ENCODE measurements at places on chromosomes 6 and 20.
A peak's percentile ranks its signal among the peaks of the same experiment; 100 is the strongest.

DNA sequence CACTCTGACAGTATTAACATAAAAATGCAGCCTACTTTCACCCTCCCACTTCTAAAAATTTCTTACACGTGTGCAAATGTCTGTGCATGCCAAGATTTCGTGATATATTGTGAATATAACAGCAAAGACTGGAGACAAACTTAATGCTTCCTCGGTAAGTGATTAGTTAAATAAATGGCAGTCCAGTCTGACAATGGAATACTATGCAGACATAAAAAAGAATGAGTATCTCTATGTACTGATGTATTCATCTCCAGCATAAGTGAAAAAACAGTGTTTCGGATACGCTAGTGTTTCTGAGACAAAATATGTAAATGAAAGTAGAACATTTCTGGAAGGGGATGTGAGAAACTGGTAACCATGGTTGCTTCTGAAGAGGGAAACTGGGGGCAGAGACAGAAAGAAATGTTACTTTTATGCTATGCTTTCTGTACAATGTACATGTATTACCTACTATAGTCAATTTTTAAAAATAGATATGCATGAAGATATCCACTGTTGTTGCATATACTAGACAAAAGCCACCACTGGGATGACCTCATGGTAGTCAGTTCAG, 7.0 kb downstream of the SLC22A23 start:
- DNase-seq: no peak

DNA sequence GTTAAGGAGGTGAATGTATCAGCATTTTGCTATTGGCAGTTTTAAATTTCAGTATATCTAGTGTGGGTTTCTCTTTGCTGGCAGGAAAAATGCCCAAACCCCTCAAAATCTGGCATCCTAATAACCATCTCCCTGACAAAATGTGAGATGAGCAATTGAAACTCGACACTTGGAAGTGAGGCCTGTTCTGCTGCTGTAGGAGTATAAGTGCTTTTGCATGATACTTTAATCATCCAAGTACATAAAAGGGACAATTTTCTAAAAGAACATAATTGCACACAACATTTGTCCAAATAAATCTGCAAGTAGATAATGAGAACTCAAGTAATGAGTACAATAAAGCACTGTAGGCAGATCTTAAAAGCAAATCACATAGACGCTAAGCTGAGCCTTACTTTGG, 36.5 kb downstream of the LAMP5 start:
- no peak for DNase-seq

DNA sequence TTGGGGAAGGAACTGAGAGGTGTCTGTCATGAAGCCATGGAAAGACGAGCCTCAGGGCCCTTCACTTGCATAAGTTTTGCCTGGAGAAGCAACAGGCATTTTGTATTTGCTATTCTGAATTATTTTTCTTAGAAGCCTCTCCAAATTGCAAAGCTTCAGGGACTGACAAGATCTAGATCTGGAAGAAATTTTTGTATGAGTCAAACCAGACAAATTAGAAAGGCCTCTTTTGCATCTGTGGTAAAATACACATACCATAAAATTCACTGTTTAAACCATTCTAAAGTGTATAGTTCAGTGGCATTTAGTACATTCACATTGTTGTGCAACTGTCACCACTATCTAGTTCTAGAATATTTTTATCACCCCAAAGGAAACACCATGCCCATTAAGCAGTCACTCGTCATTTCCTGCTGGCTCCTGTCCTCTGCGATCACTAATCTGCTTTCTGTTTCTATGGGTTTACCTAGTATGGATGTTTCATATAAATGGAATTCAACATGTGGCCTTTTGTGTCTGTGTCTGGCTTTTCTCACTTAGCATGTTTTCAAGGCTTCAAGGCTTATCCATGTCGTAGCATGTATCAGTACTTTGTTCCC, 269.1 kb downstream of the PHF3 start:
- DNase-seq: peak; percentile 43

DNA sequence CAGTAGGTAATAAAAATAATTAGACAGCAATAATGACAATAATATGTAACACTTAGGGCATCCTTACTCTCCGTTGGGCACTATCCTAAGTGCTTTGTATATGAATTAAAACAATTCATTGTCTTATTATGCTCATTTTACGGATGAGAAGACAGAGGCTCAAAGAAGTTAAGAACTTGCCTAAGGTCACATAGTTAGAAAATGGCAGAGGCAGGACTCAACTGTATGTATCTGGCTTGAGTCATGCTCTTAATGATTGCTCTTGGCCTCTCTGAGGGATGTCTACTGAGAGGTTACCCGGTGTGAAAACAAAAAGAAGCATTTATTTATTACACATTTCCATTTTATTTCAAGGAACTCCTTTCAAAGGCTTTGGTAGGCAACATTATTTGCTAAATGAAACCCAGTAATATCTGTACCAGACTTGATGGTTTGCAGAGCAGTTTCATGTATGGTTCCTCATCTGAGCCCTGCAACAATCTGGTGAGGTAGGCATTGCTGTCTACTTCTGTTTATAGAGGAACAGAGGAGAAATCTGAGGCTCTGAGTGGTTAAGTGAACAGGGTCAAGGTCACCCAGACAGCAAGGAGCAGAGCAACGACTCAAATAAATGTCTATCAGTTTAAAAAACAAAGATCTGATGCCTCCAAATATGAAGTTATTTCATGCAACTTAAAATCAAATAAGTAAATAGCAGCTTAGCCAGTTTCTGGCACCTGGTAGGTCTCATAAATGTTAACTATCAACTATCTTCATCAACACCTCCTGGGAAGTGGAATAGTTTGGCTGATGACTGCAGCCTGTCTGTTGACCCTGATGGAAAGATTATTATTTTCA, 4.2 kb upstream of the PARD6B start:
- DNase-seq: no peak

GRCh38 chr6:135025775-135026174, 28.8 kb downstream of the HBS1L start:
- no peak for DNase-seq

GRCh38 chr6:132648828-132649227, 10.2 kb downstream of the TAAR1 start:
- DNase-seq: no peak

GRCh38 chr6:36283608-36284007, 13.7 kb downstream of the PNPLA1 start:
- DNase-seq: no peak

DNA sequence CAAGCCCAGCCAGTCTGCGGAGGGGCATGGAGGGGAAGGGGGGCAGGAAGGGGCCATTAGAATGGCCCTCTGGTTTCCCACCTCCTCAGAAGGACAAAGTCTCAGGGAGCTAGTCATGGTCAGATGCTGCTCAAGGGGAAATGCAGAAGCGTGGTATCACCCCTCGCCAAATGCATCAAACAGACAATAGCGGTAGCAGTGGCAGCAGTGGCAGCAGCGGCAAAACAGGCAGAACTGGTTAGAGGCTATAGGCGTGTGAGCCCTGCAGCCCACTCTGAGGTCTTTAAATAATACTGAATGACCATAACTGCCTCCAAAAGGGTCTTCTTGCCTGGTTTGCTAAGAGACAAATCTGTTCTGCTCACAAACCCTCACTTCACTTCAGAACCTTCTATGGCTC, 186.7 kb downstream of the TFAP2C start:
- DNase-seq: no peak

- DNase-seq: no peak
Observed at GRCh38 chr6:50734488-50734887, 21.2 kb downstream of the TFAP2D start.

DNA sequence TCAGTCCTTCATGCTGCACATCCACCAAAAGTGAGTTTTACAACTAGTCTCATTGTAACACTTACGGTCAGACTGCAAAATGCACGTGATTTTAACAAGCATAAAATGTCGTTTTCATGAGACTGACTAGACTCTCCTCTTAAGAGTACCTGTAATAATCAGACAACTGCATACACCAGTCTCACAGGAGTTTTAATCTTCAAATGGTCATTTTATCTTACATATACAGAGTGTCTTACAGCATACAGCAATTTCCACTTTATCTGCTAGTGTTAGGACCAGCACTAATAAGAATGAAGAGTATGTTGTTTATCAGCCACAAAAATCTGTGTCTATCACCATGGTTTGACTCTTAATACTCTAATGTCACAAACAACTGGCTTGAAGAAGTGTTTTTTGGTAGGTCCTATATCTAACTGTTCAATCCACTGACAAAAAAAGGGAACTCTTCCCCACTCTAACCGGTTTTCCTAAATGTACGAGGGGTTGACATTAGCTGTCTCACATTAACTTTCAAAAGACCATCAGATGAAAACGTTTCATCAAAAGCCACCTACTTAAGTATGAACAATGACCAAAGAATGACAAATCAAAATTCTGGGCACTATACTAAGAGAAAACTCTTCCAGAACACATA, 1.5 kb upstream of the ASF1A start:
- DNase-seq: peak; percentile 34

- no peak for DNase-seq
Observed at GRCh38 chr6:168935628-168936010, 318.0 kb downstream of the THBS2 start.

GRCh38 chr6:144782634-144783033, 497.5 kb downstream of the UTRN start:
- DNase-seq: no peak

DNA sequence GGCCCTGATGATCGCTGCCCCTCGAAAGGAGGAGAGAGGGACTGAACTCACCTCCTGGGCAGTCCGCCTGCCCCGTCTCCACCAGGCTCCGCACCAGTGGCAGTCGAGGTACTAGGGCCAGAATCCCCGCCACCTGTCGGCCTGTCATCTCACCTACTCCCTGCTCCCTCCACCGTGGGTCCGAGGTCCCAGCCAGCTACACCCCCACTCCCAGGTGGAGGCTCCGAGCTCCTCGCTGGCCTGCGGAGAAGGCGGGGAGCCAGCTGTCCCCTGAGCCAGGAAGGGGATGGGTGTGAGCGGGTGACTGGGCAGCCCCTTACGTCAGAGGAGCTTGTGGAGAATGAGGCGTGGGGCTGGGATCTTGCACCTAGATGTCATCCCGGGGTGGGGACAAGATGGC, 1066.5 kb upstream of the MANEA start:
- no peak for DNase-seq

GRCh38 chr6:164911873-164912580, 397.4 kb downstream of the C6orf118 start:
- no peak for DNase-seq

GRCh38 chr6:160424256-160424655, 76.1 kb downstream of the SLC22A3 start:
- no peak for DNase-seq

DNA sequence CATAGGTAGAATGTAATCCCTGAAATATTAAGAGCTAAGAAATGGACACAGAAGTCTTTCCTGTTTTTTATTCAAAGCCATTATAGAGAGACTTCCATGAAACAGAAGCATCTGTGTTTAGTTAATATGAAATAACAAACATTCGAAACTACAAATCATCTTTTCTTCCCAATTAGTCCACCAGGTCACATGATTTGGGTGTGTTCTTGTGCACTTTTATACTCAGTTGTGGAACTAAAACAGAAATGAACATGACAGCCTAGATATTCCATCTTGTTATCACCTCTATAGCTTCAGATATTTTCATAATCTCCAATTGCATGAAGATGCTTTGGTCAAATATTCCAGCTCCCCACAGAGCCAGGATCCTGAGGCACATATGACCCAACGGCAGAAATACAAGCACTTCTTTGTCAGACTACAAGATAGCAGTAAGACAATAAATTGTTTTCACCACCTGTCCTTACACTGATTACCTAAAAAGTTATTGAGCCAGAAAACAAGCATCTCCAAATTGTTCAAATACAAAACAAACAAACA, 116.8 kb upstream of the BEND6 start:
- DNase-seq: no peak

GRCh38 chr6:120274547-120274946, 925.0 kb upstream of the MAN1A1 start:
- no peak for DNase-seq

DNA sequence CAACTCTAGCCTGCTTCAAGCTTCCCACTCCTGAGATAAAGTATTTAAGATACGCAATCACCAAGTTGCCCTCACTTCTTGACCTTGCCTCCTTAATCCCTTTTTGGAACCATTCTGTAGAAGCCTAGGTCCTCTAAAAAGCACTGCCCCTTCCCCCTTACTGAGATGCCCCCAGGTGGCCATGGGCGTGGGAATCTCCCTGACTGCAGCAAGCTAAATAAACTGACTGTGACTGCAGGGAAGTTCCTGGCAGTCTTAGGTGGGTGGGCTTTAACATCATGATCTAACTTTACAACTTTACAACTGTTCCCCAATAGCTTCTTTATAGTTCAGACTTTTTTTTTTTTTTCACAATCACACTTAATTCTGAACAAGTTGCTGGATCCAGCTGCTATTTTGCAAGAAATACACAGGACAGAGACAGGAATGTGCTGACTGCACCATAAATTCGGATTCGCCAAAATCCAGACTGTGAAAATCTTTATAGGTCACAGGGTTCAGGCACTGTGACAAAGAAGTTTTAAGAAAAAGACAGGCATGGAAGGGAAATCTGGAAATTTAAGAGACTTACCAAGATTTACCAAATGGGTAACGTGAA, 344.2 kb upstream of the SULF2 start:
- no peak for DNase-seq

DNA sequence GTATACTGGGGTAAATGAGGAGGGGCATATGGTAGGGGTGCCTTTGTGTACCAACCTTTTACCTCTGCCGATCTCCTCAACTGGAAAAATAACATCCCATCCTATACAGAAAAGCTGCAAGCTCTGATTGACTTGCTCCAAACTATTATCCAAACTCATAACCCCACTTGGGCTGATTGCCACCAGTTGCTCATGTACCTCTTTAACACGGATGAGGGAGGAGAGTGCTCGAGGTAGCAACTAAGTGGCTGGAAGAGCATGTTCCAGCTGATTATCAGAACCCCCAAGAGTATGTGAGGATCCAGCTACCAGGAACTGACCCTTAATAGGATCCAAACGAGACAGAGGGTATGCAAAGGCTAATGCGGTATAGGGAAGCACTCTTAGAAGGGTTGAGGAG, 299.6 kb downstream of the RNGTT start:
- DNase-seq: no peak

DNA sequence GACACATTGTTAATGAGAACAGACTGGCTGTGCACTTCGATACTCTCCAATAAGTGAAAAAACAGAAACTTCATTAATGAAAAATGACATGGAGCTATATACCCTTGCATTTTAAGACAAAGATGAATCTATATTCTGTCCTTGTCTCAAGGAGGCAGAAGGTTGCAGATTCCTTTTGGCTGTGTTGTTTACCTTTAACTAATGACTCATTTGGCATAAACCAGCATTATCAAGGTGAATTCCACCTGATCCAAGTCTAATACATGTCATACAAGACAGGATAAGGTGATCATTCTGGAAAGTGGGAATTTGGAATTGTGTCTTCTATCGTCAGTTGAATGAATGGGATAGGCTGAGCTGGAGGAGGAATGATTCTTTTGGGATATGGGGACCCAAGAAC, 192.9 kb downstream of the PLCB4 start:
- DNase-seq: no peak

GRCh38 chr6:90544081-90544480, 42.8 kb downstream of the MAP3K7 start:
- DNase-seq: no peak

- no peak for DNase-seq
Observed at GRCh38 chr6:35599761-35600658, 87.3 kb upstream of the TULP1 start.

GRCh38 chr6:159819932-159820640, 20.0 kb downstream of the PNLDC1 start:
- no peak for DNase-seq
